NCI-H1092 treated with DMSO at 0.1 percent for 48 hours (cell line): ENCODE measurements at places on chromosomes 3 and 15.

GRCh38 chr3:123595396-123596180, 10.7 kb upstream of the HACD2 start:
- no peak for DNase-seq

GRCh38 chr15:67918205-67918861, 78.5 kb upstream of the RNU6-1 start:
- no peak for DNase-seq

- no peak for DNase-seq
These were observed 658.0 kb upstream of the DPPA4 start for GRCh38 chr3:109995377-109995776.

DNA sequence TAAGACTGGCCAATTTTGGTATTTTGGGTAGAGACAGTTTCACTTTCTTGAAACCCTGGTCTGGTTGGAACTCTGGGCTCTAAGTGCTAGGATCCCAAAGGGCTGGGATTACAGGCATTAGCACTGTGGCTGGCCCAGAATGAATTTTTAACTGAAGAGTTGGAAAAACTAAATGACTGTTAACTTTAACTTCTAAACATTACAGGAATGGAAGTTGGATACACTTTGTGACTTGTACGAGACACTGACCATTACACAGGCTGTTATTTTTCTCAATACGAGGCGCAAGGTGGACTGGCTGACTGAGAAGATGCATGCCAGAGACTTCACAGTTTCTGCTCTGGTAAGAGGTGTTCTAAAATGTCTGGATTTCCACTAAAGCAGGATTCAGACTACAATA, 3.5 kb downstream of the EIF4A2 start:
- no peak for DNase-seq

DNA sequence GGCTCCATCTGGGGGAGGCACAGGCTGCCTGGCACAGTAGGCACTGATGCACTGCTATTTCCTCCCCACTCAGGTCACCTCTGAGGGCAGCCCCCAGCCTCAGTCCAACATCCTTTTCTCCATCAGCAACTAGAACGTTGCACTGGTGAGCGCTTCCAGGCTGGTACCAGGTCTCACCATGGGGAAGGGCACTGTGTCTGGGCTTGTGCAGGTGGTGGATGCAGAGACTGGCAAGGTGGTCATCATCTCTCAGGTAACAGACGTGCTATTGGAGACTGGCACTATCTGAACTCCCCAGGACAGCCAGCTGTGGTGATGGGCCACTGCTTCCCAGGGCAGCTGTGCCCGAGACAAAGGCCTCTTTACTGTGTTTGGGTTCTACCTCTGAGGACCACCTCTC, 8.3 kb upstream of the TXNRD3 start:
- no peak for DNase-seq

DNA sequence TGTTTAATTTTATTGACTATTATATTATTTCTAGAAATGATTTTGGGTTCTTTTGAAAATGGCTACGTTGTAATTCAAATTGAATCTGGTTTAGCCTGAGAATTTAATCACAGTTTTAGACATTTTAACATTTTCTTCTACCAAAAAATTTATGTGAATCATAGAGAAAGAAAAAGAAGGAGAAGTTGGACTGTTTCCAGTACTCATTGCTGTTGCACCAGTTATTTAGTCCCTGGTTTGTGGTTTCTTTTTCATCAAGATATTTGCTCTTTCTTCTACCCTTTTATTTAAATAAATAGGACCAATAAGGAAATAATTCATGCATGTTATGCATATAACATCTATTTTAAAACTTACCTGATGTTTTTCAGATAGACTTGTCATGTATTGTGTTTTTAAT, 1337.1 kb downstream of the ROBO1 start:
- no peak for DNase-seq

DNA sequence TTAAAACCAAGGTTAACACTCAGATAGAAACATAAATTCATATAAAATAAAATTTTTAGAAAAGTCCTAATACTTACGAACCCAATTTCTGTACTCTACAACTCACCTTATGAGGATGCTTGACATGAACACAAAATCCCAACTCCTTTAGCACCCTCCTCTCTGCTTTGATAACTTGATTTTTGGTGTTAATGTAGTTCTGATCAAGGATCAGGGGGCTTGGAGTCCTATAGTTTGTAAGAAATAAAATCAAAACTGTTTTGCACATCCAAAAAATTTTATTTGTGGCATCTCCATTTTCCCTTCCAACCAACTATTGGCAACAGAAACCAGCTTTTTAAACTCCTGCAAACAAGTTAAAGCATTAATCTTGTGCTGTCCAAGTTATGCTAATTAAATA, 7.0 kb downstream of the CCNL1 start:
- no peak for DNase-seq

DNA sequence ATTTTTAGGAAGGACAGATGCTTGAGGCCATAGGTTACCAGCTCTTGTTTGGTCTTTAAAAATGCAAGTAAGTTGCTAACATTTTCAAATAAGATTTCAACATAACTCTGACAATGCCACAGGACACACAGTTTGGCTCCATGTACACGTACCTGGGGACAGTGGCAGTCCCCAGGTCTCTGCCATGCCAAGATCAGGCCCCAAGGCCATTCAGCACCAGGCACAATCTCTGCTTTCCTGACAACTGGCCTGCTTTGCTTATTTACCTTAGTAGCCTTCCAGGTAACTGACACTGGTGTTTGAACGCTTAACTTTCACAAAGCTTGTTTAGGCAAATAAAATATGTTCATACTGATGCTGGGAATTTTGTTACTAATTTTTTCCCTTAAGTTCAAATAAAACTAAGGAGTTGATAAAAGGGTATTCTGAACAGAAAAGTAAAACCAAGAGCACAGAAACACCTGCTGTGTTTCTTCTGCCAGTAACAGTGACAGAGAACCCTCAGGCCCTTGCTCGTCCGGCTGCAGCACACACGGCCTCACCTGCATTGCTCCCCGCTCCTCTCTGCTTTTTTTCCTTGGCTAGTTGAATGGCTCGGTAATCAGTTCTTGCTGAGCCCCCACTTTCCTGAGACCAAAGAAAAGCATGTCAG, 16.5 kb downstream of the ZXDC start:
- DNase-seq = no peak

- no peak for DNase-seq
These were observed 179.1 kb downstream of the AKAP13 start for GRCh38 chr15:85559530-85559929.

DNA sequence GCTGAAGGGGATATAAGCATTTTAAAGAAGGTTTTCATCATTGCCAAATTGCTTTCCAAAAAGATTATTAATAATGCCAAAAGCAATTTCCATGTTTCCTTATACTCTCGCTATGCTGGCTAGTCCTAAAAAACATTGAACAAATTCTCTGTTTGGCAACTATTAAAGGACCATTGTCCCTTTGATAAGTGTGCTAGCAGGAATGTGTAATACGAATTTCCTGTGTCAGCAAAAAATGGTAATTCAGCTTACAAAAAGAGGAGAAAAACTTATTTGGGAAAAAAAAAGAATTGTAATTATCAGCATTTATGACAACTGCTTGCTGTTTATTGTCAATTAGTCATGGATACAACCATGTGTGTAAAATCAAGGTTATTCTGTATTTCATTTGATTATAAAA, 138.6 kb downstream of the TBL1XR1 start:
- no peak for DNase-seq

GRCh38 chr3:11386465-11387113, 114.4 kb downstream of the ATG7 start:
- no peak for DNase-seq

GRCh38 chr15:77143616-77144015, 72.7 kb upstream of the TSPAN3 start:
- no peak for DNase-seq

GRCh38 chr3:117407317-117407716, 697.7 kb downstream of the TUSC7 start:
- DNase-seq = peak; percentile 72

DNA sequence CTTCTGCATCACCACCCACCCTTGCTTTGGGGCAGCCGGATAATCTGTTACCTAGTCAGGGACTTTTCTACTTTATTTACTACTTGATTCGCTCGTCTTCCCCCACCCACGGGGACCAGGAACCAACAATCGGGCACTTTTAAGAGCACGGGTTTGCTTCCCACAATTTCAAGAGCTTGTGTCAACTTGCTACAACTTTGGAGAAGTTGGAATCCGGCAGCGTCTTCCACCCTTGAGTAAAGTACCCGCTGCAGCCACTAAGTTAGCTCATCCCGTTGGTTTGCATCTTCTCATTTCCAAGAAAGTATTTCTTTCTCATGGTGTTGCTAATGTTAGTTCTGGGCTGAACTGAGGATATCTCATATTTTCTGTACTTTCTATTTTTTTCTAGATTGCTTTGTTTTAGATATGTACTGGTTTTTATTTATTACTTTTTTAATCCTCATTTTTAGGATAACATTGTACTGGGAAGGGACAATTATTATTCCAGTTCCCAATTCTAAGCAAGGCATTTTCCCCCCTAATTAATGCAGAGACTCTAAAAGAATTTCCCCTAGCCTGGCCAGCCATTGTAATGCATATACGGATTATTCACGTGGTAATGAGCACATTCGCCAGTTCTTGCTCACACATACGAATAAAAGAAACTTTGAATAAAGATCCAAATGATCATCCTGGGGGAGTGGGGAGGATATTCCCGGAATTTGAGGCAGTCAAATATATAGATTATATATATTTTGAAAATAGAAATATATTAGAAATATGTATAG, 4.0 kb downstream of the SOX2 start:
- no peak for DNase-seq

DNA sequence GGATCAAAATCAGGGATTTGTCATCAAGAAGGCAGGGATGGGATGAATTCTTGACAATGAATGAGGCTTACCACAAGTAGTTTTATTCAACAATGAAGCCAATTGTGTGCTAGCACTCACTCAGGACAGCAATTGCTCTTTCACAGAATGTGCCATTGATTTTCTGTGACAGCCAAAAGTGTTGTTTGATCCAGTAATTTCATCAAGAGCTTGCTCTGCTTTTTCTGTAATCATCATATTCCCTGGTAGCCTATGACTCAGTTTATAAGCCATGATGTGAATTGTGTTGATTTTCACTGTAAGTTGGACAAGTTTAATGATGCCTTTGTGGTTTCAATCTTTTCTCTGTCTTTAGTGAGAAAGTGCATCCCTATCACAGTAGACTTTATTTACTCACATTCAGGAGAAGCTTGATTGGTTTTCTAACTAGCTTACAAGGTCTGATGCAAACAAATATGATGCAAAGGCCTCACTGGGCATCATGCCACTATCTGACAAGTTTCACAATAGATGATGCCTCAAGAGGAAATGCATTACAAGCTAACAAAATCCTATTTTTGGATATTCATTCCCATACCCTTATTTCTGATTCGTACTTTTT, 13.6 kb upstream of the CSRNP1 start:
- DNase-seq = no peak

DNA sequence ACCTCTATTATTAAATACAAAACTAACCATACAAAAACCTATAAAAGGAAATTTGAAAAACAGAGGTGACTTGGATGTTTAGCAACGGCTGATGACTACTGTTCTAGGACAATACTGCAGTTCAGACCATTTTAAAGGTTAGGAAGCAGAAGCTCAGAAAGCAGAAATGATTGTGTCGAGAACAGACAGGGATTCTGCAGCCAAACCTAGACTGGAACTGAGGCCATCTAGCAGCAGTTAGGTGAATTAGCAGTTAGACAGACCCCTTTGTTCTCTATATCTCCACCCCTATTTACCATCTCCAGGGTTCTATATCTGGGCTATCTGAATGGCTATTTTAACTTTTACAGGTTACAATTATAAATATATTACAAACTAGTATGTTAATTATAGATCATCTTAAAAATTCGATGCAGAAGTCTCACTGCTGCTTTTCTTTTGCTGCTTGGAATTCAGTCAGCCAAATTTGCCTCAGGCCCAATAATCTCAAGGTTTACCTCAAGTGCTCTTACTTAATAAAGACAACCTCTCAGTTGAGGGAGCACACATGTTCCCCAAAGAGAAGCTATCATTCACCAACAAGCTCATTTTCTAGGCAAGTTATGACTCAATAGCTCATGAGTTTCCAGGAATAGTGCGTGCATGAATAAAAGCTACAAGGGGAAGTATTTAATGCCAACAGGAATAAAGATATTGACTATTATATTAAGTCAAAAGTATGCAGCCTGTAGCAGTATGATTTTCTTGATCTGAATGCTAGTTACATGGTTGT, 9.3 kb upstream of the IL1RAP start:
- DNase-seq = no peak
